ENCODE measurements at places on chromosomes 2 and 18.

- DNase-seq: no peak
Measured at GRCh38 chr2:154694881-154695280, 3.6 kb upstream of the KCNJ3 start.

- DNase-seq: no peak
Measured at GRCh38 chr18:9380621-9381395, 46.2 kb downstream of the TWSG1 start.

DNA sequence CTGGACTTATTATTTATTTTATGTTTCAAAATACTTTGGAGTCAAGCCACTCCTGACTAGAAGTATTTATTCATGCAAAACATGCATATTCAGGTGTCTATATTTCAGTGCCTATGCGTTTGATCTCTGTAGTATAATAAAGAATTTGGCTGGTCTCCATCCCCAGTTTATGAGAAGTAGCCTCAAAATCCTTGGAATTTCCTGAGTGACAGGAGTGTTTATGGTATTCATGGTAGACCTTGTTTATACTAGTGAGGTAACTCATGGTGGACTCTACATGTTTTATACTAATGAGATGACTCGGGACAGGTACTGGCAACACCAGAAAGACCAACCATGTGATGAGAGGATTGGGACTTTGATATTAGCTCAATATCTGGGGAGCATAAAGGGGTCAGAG lies 43.9 kb upstream of the CSRNP3 start:
- DNase-seq: no peak

GRCh38 chr2:200275295-200276013 lies 31.0 kb upstream of the SPATS2L start:
- no peak for DNase-seq
